Esophagus squamous epithelium (tissue), 5 donors: ENCODE measurements at places on chromosomes 6 and 20.

- DNase-seq, result no peak
Observed at GRCh38 chr6:146878952-146879340, 280.2 kb downstream of the ADGB start.

- no peak for DNase-seq
Observed at GRCh38 chr6:120304223-120304622, 954.7 kb upstream of the MAN1A1 start.

- DNase-seq, result no peak
Observed at GRCh38 chr6:25637211-25637610, 14.8 kb upstream of the SCGN start.

DNA sequence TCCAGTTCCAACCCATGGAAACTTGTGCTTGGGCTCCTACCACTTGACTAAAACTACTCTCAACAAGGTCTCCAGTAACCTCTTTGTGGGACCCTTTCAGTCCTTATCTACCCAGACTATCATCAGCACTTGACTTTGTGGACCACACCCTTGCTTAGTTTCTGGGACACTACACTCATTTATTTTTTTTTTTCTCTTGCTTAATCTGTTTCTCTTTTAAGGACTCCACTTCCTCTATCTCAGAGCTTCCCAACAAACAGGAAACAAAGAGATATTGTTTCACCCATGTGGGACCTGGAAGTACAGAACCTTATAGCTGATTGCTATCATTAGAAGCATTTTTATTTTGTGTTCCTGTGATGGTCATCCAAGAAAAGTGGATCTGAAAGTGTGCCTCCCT is 28.8 kb upstream of the ME1 start:
- no peak for DNase-seq

- DNase-seq, result no peak
Observed at GRCh38 chr20:56631318-56631989, 2.3 kb downstream of the TFAP2C start.

GRCh38 chr20:45049438-45049837 is 51.5 kb downstream of the KCNS1 start:
- no peak for DNase-seq

DNA sequence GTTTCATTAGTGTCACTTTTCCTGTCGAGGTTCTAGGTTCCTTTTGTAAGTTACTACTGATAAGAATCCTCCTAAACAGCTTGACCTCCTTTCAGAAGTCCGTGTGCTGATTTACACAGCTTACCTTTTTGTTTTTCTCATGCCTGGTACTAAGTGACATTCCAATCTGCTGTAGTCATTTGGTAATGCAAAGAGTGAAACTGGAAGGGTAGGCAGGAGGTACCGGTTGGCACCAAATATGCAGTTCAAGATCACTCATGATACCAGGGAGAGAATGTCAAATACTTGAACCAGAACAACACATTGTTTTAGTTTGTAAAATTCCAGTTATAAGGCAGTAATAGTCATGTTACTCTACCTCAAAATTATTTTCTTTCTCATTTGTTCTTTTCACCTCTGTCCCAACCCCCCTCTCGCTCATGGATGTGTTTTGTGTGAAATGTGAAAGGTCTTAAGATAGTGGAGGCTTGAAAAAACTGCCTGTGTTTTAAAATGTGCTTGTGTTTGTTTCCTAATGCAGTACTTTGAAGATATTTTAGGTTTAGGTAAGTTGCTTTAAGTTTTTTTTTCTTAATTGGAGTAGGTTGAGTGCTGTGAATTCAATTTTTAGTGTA is 23.2 kb downstream of the AFDN start:
- no peak for DNase-seq

GRCh38 chr20:56247954-56248782 is at the start of gene MC3R:
Gene MC3R (plus strand): TSS chr20:56248732. CDS start chr20:56248844, 112 bp downstream.
- no peak for DNase-seq
